Activated CD4-positive, alpha-beta T cell treated with anti-CD3 and anti-CD28 coated beads for 1 hour (primary cell): ENCODE measurements at places on chromosomes 16 and 17.
A peak's percentile ranks its signal among the peaks of the same experiment; 100 is the strongest.

DNA sequence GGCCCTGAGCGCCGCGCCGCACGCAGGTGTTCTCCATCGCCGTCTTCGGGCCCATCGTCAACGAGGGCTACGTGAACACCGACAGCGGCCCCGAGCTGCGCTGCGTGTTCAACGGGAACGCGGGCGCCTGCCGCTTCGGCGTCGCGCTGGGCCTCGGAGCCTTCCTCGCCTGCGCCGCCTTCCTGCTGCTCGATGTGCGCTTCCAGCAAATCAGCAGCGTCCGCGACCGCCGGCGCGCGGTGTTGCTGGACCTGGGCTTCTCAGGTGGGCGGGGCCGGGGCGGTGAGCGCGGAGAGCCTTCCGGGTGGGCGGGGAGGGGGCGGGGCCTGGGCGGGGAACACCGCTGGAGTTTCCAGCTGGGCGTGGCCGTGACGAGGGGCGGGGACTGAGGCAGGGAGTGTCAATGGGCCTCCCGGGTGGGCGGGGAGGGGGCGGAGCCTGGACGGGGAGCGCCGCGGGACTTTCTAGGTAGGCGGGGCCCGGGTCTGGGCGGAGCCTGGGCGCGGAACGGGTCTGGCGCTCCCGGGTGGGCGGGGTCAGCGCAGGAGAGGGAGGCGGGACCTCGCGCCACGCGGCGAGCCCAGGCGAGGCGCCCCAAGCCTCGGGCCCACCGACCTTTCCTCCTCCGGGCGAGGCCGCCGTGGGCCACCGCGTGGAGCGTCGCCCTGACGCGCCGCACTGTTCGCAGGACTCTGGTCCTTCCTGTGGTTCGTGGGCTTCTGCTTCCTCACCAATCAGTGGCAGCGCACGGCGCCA, 2.4 kb downstream of the SYNGR3 start:
- DNase-seq = peak; percentile 97

- no peak for DNase-seq
Observed at GRCh38 chr16:64180136-64180900, 941.5 kb downstream of the CDH11 start.

- DNase-seq = no peak
Observed at GRCh38 chr17:36779550-36779949, 157.7 kb upstream of the LHX1 start.

GRCh38 chr17:9865586-9865985, 39.5 kb downstream of the RCVRN start:
- DNase-seq = no peak

GRCh38 chr17:82246365-82247181, 17.7 kb downstream of the SLC16A3 start:
- DNase-seq = no peak

GRCh38 chr17:43671031-43671692, 9.4 kb upstream of the MEOX1 start:
- DNase-seq = no peak

GRCh38 chr16:87830673-87831420, 38.5 kb downstream of the SLC7A5 start:
- no peak for DNase-seq

GRCh38 chr16:75078886-75079285, 37.7 kb downstream of the LDHD start:
- DNase-seq = no peak

GRCh38 chr17:45307290-45308015, 9.4 kb downstream of the MAP3K14 start:
- DNase-seq = no peak

DNA sequence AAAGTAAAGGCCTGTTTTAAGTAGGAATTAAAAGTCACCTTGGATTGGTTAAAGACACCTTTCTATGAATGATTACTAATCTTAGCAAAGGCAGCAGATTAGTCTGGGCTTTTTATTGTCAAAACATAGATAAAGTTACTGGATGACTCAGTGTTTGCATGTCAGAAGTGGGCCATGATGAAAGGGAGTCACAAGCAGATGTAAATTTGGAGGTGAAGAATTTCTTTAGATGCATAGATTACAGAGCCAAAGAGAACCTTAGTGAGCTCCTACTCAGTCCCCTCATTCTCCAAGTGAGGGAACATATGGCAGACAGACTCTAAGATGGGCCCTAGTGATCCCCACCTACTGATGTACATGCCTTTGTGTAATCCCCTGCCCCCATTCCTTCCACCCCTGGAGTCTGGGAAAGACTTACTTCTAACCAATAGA, 124.5 kb downstream of the HS3ST3A1 start:
- DNase-seq = no peak

DNA sequence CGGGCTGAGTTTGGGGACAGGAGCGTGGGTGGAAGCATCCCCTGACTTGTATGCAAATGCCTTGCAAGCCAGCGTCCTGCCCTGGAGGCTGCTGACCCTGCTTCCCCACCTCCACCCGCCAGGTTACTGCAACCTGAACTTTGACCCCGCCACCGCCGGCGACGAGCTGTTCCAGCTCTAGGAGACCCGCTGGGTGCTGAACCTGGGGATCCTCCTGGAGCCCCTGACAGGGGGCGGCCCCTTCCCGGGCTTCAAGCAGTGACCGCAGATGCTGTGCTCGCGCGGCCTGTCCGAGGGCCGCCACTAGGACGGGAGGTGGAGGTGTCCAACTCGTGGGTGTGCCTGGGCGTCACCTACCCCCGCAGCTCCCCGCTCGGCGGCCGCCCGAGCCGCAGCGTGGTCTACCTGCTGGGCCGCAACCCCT, 10.7 kb upstream of the SLC16A5 start:
- DNase-seq = no peak

GRCh38 chr17:48058393-48059124, 10.4 kb downstream of the NFE2L1 start:
- DNase-seq = no peak

DNA sequence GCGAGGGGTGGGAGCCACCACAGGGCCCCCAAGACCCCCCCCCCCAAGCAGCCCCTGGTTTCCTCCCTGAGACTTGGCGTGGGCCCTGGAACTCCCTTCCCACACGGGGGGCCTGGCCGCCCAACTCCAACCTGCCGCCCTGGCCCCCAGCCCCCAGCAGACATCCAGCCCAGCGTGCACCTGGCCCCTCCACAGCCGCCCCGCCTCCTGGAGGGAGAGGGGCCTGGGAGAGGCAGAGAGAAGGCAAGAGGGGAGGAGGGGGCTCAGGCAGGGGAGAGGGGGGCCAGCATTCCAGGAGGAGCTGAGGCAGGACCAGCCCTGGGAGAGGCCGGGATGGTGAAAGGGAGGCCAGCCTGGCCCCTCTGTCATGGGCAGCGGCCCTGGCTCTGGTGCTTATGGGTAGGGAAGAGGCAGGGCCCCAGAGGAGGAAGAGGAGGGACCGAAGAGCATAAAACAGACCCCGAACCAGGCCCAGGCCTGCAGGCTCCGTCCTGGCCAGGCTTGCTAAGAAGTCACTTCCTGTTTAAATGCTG, 16.7 kb downstream of the IL34 start:
- no peak for DNase-seq

- no peak for DNase-seq
Observed at GRCh38 chr16:88924834-88925539, 52.0 kb downstream of the CBFA2T3 start.

- no peak for DNase-seq
Observed at GRCh38 chr17:80421381-80422090, 6.6 kb downstream of the ENDOV start.

DNA sequence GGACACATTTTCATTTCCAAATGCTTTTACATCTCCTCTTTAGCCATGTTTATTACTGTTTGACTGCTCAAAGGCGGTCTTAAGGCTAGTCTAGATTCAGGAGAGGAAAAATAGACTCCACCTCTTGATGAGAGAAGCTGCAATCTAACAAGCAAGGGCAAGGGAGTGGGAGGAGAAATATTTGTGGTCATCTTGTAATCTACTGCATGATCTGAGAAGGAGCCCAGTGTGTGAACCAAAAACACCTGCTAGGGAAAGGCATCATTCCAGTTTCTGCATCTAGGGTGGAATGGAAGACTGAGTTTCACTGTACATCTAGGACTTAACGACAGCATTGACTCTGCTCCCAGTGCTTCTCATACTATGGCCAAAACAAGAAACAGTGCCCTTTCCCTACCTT, 232.2 kb upstream of the HS3ST3A1 start:
- no peak for DNase-seq

DNA sequence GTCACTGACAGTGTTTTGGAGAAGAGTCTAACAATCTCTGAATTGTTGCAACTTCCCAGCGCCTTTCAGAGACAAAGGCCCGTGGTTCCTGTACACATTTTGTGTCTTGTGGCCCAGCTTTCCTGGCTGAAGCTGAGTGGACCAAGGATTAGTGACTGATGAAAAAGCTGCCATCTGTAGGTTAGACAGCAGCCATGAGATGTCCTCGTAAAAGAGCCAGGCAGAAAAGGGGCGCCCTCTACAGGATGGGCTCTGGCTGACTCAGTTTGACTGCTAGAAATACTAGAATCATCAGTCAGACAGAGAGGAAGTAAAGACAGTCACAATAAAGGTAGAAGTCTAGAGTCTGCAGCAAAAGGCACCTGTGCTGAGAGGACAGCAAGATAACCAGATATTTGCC, 26.5 kb upstream of the NF1 start:
- no peak for DNase-seq

DNA sequence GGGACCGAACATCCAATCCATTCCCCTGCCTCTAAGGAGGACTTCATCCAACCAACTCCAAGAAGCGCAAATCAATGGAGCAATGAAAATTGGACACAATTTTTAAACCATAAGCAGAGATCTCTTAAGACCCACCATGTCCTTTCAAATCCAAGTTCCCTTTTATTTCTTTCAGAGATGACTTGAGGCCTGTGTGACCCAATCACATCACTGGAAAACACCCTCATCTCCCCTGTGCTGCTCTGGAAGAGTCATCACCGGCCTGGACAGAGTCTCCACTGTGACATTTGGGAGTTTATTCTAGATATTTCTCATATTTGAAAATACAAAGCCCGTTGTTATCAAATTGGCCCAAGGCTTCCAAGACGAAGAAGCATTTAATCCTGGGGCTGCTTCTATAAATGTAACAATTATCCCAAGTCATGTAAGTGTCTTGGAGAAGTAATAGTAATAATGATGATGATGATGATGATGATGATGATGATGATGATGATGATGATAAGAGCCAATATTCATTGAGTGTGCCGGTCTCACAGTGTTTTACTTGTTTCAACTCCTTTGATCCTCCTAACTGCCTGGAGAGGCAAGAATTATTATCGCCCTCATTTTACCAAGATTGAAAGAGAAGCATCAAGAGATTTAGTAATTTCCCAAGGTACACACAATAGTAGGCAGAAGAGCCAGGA, 72.1 kb downstream of the COPRS start:
- DNase-seq = no peak

DNA sequence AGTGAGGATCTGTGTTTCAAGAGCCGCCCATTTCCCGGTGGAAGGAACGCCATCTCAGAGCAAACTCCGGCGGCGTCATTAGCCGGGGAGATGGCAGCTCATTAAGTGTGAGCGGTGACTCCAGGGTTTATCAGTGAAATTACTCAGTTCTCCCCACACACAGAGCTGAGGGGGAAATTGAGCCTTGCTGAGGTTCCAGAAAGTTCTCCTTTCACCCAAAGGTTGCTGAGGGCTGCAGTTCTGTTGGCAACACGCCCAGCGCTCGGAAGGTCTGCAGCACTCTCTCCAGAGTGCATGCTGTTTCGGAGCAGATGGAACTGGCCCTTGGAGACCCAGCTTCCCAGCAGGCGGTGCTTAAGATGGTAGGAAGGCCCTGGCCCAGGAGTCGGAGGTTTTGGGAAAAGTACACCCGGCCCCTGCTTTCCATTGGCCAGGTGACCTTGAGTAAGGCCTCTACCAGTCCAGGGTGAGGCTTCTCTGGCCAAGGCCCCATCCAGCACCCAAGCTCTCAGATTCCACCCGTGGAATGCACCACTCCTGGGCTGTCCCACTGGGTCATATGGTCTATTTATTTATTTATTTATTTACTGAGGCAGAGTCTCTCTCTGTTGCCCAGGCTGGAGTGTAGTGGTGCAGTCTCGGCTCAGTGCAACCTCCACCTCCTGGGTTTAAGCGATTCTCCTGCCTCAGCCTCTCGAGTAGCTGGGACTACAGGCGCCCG, 167.7 kb upstream of the CIBAR2 start:
- no peak for DNase-seq

DNA sequence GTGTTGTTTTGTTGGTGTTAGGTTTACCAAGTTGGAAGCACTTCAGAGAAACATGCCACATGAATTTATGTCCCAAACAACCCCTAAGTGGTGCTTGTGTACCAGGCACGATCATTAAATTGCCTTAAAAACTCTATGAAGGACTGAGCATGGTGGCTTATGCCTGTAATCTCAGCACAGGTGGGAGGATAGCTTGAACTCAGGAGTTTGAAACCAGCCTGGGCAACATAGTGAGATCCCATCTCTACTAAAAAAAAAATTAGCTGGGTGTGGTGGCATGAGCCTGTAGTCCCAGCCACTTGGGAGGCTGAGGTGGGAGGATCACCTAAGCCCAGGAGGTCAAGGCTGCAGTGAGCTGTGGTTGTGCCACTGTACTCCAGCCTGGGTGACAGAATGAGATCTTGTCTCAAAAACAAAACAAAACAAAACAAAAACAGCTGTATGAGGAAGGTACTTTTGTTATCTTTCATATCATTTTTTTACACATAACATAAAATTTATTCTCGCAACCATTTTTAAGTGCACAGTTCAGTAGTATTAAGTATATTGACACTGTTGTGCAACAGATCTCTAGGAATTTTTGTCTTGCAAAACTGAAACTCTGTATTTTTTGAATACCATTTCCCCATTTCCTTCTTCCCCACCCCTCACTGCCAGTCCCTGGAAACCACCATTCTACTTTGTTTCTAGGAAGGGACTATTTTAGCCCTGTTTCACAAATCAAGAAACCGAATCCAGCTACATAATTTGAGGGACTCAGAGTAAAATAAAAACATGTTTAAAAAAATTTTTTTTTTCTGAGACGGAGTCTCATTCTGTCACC, 14.3 kb upstream of the RBBP6 start:
- no peak for DNase-seq

GRCh38 chr17:33209671-33210070, 83.4 kb downstream of the ASIC2 start:
- DNase-seq = no peak

DNA sequence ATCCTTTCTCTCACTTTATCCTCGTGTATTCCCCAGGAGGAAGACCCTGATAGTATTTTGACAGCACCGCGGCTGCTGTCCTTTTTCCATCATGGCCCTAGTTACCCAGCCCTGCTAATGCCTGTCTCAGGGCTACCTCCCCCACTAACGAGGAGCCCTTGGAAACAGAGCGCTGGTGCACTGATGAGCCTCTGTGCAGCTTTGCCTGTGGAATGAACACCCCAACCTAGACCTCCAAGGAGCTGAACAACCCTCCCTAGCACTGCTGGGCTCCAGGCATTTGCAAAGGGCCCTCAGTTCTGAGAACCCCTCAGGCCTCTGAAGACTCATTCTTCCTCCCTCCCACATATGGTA, 23.3 kb upstream of the CCL1 start:
- DNase-seq = no peak

DNA sequence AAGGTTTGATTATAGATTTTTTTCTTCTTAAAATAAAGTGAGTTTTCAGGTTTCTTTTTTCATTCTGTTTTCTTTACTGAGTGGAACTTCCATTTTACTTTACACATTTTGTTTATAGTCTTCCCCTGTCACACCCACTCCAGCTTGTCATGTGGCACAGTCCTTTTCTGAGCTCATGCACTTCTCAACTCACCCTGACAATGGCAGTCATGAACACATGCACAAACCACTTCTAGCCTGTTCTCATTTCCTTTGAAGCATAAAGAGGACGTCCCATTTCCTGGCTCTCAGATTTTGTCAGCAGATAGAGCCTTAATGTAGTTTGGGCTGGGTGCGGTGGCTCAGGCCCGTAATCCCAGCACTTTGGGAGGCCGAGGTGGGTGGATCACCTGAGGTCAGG, 168.0 kb downstream of the AHSP start:
- DNase-seq = no peak
